ENCODE measurements at places on chromosomes 4 and X.

- DNase-seq, result no peak
These were observed 24.8 kb downstream of the SMIM20 start for GRCh38 chr4:25938787-25939186.

- no peak for DNase-seq
These were observed 217.4 kb upstream of the GIMD1 start for GRCh38 chr4:106585915-106586349.

- DNase-seq, result no peak
These were observed 5.8 kb downstream of the CPE start for GRCh38 chr4:165384598-165384997.

- DNase-seq, result no peak
These were observed 30.6 kb downstream of the SETD7 start for GRCh38 chr4:139525414-139525813.

- DNase-seq, result no peak
These were observed 50.6 kb downstream of the STIM2 start for GRCh38 chr4:26911254-26911653.

- DNase-seq, result no peak
These were observed 1504.8 kb downstream of the C4orf33 start for GRCh38 chr4:130600706-130601105.

GRCh38 chrX:71622576-71623450 lies 4.5 kb upstream of the CXCR3 start:
- peak; percentile 57 for DNase-seq

DNA sequence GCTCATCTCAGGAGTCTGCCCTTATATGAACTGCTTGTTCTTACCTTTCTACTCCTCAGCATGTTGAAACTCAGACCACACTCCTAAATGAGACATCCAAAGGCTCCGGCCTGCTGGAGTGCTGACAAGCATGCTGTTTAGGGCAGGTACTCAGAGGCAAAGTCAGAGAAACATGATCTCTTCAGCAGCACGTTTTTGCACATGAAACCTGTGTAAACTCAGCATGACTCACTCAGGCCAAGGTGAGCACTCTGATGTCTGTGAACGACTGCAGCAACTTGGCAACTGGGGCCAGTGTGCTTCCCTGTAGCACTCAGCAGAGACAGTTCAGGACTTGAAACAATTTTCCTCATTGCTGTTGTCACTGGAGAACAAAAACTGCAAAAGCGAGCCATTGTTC lies 109.6 kb downstream of the PACRGL start:
- DNase-seq, result no peak

GRCh38 chr4:99669084-99669483 lies 11.5 kb upstream of the C4orf54 start:
- DNase-seq, result no peak

DNA sequence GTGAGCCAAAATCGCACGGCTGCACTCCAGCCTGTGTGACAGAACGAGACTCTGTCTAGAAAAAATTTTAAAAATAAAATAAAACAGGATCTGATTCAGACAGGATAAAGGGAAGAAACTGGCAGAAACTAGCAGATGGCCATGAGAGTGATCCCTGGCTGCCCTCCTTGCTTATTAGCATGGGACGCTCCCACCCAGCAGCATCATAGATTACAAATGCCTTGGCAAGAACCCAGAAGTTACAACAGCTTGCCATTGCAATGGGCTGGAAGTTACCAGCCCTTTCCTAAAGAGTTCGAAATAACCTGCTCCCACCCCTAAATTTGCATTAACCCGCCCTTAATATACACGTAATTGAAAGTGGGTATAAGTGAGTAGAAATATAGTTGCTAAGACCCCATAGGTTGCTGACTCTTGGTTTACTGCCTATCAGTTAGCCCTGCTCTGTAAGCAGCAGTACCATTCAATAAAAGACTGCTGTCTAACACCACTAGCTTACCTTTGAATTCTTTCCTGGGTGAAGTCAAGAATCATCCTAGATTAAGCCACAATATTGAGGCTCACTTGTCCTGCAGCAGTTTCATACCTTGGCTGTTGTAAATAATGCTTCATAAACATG lies 9.1 kb upstream of the XAGE2 start:
- no peak for DNase-seq

GRCh38 chr4:18020145-18020670 lies 1.3 kb downstream of the LCORL start:
- DNase-seq, result no peak

DNA sequence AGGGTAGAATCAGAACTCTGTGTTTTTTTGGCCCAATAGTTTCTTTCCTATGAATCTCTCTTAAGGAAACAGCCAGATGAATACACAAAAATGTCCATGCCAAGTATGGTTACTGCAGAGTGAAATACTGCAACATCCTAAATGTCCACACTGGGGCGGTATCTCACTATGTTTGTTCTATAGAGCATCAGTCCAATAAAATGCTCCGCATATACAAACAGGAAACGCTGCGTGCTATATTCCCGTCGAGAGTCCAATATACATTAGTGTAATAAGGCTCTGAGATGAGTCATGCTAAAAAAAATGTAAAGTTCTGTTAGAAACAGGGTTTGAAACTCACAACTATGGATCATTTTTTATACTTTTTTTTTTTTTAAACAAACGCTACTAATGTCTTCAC lies 72.9 kb upstream of the ENOX2 start:
- DNase-seq, result no peak

- DNase-seq, result no peak
These were observed 56.4 kb upstream of the MAP3K15 start for GRCh38 chrX:19571711-19572110.

- DNase-seq, result no peak
These were observed 168.5 kb upstream of the LDB2 start for GRCh38 chr4:17066972-17067371.

GRCh38 chr4:170931321-170931720 lies 841.6 kb upstream of the AADAT start:
- DNase-seq, result no peak

GRCh38 chrX:84216406-84216805 lies 28.4 kb upstream of the RPS6KA6 start:
- DNase-seq, result no peak

DNA sequence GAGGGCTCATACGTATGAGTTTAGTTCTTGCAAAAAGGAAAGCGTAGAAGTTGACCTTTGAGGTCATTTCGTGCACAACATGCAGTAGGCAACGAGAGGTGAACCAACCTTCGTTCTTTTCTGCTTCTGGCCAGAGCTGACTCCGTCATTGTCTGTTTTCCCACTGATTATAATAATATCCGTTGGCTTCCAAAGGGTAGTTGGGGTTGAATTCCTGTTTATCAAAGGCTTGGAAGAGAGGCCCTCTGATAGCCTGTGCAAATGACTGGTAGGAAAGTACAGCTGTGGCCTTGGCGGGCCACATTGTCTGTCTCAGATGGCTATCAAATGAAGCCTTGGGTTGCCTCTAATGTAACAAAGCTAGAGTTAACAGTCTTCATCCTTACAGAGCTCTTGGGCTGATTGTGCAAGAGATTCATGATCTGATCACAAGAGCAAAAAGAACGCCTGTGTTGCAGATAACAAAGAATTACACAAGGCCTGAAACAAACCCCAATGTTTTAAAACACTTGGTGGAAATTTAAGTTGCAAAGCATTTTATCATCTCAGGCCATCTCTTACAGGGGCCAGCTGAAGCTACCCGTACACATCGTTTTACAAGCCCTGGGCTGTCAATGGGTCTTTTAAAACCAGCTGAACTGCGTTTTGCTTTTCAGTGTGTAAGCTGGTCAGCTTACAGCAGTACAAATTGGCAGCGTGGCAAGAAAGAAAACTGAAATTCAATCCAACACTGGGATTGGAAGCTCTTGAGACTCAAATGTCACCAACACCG lies 46.1 kb upstream of the FAM9C start:
- no peak for DNase-seq

- DNase-seq, result no peak
These were observed 1002.5 kb upstream of the LCORL start for GRCh38 chr4:19024047-19024446.

Data from activated gamma-delta T cell (primary cell).